ENCODE measurements at places on chromosomes 5 and 9.

GRCh38 chr5:31645420-31646081, 6.6 kb downstream of the PDZD2 start:
- peak; percentile 8 for DNase-seq

DNA sequence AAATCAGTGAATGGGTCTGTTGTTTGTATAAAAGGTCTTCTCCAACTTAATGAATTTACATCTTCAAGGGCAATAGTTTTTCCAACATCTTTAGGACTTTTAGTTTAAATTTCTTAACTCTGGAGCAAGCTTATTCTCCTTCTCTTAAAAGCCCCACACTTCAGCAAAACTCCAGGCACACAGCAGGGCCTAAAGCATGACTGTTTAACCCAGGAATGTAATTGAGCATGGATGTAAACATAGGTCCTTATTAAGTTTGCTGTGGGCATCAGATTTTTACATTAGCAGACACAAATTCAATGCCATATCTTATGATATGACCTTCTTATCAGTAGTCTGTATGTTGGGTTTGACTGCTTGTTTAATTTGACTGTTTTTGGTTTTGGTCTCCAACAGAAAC, 78.9 kb downstream of the ABCA1 start:
- no peak for DNase-seq

- no peak for DNase-seq
These were observed 85.1 kb downstream of the SAXO1 start for GRCh38 chr9:18947892-18948339.

DNA sequence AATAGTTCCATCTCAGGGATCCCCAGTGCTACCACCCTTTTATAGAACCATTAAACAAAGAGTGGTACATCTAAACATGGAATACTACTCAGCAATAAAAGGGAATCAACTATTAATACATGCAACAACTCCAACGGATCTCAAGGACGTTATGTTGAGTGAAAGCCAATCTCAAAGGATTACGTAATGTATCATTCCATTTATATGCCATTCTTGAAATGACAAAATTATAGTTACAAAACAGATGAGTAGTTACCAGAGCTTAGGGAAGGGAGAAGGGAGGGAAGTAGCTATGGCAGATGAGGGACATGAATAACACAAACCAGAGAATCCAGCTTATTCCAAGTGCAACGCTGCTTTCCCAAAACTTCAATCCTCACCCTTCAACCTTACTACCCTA, 69.5 kb downstream of the ACTL7B start:
- DNase-seq = no peak

GRCh38 chr9:23686896-23687295, 139.1 kb downstream of the ELAVL2 start:
- no peak for DNase-seq

- peak; percentile 11 for DNase-seq
These were observed 396.5 kb downstream of the ANXA1 start for GRCh38 chr9:73548201-73548600.

Data from neural progenitor cell (in vitro differentiated cells).